Endothelial cell (in vitro differentiated cells): ENCODE measurements at places on chromosomes 4 and X.

DNA sequence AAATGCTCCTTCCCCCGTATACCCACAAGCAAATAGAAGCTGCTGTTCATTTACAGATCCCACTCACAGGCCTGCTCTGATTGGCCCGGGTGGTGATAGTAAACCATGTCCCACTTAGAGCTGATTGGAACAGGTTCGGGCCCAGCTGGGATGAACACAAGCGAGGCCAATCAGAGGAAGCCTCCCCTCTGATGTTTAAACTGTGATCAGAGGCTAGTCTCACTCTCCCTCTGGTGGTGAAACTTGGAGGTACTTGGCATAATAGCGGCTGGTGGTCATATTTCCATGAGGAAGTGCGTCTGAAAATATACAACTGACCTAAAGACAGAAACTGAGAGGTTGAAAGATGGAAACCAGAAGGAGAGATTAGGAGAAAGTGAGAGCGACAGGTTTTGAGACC is 51.5 kb upstream of the TRPC3 start:
- peak; percentile 33 for DNase-seq

DNA sequence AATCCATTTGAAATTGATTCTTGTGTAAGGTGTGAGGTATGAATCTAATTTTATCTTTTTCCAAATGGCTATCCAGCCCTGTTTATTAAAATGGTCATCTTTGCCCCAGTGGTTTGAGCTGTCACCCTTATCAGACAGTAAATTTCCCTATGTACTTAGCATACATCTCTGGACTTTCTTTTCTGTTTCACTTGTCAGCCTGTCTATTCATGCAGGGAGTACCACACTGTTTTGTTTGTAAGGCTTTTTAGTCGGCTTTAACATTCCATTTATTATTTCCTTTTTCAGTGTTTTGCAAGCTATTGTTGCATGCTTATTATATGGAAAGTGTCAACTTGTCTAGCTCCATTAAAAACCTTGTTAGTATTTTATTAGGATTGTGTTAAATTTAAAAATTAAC is 155.8 kb downstream of the STAG2 start:
- DNase-seq, result no peak

DNA sequence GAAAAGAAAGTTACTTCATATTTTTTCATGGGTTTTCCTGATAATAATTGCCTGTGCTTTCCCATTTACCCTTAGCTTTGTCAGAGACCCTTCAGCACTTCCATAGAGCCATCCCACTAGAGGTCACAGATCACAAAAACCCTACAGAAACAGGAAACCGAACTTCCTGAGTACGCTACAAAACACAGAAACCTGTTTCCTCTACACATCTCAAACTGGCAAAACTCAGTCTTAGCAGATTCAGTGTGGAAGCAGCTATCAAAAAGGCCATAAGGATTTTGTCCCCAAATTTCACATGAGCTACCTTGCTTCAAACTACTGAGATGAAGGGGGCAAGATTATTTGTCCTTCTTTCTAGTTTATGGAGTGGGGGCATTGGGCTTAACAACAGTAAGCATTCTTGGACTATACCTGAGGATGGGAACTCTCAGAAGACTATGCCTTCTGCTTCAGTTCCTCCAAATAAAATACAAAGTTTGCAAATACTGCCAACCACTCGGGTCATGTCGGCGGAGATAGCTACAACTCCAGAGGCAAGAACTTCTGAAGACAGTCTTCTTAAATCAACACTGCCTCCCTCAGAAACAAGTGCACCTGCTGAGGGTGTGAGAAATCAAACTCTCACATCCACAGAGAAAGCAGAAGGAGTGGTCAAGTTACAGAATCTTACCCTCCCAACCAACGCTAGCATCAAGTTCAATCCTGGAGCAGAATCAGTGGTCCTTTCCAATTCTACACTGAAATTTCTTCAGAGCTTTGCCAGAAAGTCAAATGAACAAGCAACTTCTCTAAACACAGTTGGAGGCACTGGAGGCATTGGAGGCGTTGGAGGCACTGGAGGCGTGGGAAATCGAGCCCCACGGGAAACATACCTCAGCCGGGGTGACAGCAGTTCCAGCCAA is at the start of gene MMRN1:
MMRN1 (plus strand) TSS at position 206 of the 902 bp plus-strand sequence; CDS start at position 324, 118 bp downstream.
- peak; percentile 9 for DNase-seq

- no peak for DNase-seq
Observed at GRCh38 chr4:145828802-145829485, 109.7 kb downstream of the ZNF827 start.

GRCh38 chr4:183637461-183637860 is 21.5 kb downstream of the RWDD4 start:
- no peak for DNase-seq

GRCh38 chr4:16579866-16580265 is 318.6 kb downstream of the LDB2 start:
- DNase-seq, result no peak
